Gastroesophageal sphincter (tissue), 4 donors: ENCODE measurements at places on chromosomes 12 and 14. TPM values are rescaled to one million over a fixed set of nuclear protein-coding genes. Genes with fewer than 3 reads are reported as not detected.

GLIPR1 gene
- 29.8 TPM for total RNA-seq

ANO2 gene
- 3.1 TPM for total RNA-seq

CEP290 gene
- total RNA-seq: 14.8 TPM

CHD8 gene
- 50.2 TPM for total RNA-seq

RERG gene
- 13.6 TPM for total RNA-seq

TEAD4 gene
- 24.7 TPM for total RNA-seq

PSMB5 gene
- 182 TPM for total RNA-seq

AQP6 gene
- not detected for total RNA-seq

NEDD8 gene
- total RNA-seq: 193 TPM
